H9 (cell line): ENCODE measurements at places on chromosomes 6 and 20. TPM values are rescaled to one million over a fixed set of nuclear protein-coding genes. Genes with fewer than 3 reads are reported as not detected.

DNA sequence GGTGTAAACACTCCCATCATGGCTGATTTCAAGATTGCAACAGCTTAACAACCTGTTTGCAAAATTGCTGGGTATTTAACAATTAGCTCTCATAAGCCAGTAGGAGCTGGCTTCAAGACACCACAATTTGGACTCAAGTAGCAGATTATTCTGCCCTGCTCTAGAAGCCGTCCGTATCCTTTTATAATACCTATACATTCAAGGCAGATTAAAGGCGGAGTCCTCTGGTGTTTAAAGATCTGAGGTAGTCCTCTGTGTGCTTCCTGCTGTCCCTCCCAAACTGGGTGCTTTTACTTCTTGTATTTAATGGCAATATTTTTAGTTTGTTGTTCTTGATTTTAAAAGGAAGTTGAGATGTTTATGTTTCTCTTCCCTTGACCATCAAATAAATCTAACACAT, 62.2 kb upstream of the SOX4 start:
- H3K36me3 ChIP-seq: no peaks in the 10 kb centered on the region
- H3K4me1 ChIP-seq: no peaks in the 10 kb centered on the region
- no peaks in the 10 kb centered on the region for H3K27me3 ChIP-seq
- DNase-seq: no peak

TUBE1 gene
- 11.6 and 12.9 TPM in 2 replicates for total RNA-seq

APOBEC2 gene
- total RNA-seq: not detected in 2 replicates

MRPS26 gene
- 97.6 and 102 TPM in 2 replicates for total RNA-seq

GATA5 gene
- 0.24 and 0.39 TPM in 2 replicates for total RNA-seq

DNA sequence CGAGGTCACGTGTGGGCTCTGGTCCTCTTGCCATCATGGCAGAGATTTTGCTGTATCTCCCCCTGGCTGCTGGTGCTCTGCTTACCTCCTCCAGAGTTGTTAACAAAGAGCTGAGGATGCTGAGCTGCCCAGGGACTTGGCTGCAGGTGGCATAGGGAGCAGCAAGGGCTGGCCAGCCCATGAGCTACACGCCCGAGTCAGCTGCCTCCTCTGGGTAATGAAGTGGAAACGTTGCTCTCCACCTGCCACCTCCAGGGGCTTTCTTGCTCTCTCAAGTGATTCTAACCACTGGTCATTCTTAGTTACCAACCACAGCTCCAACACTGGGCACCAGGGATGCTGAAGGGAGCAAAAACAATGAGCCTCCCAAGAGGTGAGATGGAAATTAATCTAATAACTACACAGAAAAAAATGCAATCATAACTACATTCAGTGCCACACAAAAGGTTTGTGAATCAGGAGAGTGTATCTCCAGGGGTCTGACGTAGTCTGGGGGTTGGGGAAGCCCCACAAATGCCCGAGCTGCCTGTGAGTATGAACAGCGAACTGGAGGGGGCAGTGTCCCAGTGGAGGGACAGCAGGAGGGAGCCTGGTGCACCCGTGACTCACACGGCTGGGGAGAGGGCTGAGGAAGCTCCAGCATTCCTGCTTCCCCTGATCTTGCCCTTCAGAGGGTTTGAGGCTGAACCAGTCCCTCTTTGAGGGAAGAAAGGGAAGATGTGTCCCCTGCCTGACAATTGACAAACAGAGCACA, 78.7 kb downstream of the CDH26 start:
- no peaks in the 10 kb centered on the region for H3K27me3 ChIP-seq
- DNase-seq: peak; percentile 58
- peaks cover 9% of the 10 kb centered on the region for H3K36me3 ChIP-seq
- no peak overlapping the region for H3K4me3 ChIP-seq
- H3K4me1 ChIP-seq: 0 out of 2 replicates have a peak, but pooled peaks cover 3% of the 10 kb centered on the region

DNA sequence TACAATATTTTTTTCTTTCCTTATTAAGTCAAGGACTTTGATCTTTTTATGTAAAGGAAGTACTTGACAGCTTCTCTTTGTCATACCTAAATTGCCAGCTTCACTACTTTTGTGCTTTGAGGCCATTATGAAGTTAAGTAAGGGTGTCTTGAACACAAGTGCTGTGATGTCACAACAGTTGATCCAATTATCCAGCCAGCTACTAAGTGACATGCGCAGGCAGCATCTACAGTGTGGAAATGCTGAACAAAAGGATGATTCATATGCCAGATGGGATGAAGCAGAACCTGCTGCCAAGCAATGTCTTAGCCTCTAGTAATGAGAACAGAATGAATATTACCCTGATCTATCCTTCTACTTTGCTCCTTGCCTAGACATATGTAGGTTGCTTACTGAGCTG, 68.3 kb upstream of the TMEM244 start:
- H3K4me1 ChIP-seq: no peaks in the 10 kb centered on the region
- H3K27me3 ChIP-seq: no peaks in the 10 kb centered on the region
- H3K36me3 ChIP-seq: no peaks in the 10 kb centered on the region
- H3K27ac ChIP-seq: no peak overlapping the region
- no peak overlapping the region for H3K4me3 ChIP-seq
- DNase-seq: no peak

DNA sequence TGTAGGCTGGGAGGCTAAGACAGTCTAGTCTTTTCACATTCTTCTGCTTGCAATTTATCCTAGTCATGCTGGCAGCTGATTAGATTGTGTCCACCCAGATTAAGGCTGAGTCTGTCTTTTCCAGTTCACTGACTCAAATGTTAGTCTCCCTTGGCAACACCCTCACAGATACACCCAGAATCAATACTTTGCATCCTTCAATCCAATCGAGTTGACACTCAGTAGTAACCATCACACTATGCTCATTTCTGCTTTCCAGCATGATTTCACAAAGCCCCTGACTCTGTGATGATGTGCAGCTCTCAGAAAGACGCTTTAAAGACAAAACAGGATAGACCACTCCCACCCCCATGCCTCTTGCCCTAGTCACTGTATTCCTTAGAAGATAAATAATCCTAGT, 693.0 kb downstream of the HTR1B start:
- H3K36me3 ChIP-seq: no peaks in the 10 kb centered on the region
- no peak for DNase-seq
- no peak overlapping the region for H3K4me3 ChIP-seq
- H3K27ac ChIP-seq: no peak overlapping the region
- H3K27me3 ChIP-seq: no peaks in the 10 kb centered on the region

- no peak overlapping the region for H3K27ac ChIP-seq
- no peak overlapping the region for H3K4me3 ChIP-seq
- no peaks in the 10 kb centered on the region; the same call in 1 of the 2 replicates for H3K4me1 ChIP-seq
- DNase-seq: no peak
Measured at GRCh38 chr6:24323632-24324337, 34.1 kb downstream of the DCDC2 start.

- no peak overlapping the region for H3K27ac ChIP-seq
- H3K4me1 ChIP-seq: no peaks in the 10 kb centered on the region
- H3K4me3 ChIP-seq: no peak overlapping the region
- H3K27me3 ChIP-seq: no peaks in the 10 kb centered on the region
Measured at GRCh38 chr6:36826520-36827227, 12.6 kb downstream of the CPNE5 start.

DNA sequence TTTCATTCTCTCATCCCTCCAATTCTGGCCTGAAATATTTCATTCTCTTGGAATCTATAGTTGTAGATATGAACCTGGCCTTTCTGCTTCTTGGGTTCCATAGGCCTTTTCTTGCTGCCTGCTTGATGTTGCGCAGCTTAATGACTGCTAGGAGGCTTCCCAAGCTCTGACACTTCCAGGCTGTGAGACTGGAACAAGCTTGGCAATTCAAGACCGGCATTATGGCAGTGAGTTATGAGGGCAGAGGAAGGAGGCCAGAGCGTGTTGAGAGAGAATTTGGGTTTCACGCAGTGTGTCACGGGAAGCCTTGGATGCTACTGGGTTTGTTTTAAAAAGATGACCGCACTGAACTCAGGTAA, 948 bp upstream of the DNAJC5 start:
- H3K27me3 ChIP-seq: no peaks in the 10 kb centered on the region
- peak overlapping the region; percentile 78 for H3K4me3 ChIP-seq
- no peak for DNase-seq

DNA sequence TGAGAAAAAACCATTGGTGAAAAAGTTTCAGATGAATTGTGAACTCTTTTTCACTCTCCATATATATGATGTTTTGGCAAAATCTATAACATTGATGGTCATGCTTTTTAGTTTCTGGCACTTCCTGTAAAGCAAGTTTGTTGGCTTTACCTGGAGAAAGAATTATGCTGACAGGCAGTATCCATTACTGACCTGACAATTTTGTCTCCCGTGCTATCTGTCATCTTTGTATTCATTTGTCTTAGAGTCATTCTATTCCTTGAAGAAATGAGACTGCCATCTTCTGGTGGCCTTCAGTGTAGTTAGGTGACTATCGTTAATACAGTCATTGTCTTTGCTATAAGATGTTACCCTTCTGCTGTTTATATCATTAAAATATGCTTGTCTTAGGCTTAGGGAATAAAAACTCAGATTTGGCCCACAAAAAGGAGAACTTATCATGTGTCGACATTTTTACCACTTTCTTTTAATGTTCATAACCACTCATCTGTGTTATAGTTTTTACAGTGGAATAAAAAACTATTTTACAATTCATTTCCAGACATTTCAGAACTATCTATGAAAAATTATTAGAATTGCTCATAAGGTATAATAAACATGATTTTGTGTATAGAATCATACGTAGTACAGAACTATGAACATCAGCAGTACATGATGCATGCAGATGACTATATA, 707.0 kb downstream of the EPM2A start:
- DNase-seq: no peak
- H3K27me3 ChIP-seq: no peaks in the 10 kb centered on the region
- H3K27ac ChIP-seq: no peak overlapping the region
- H3K4me3 ChIP-seq: no peak overlapping the region

UBE2C gene
- 254 and 268 TPM in 2 replicates for total RNA-seq
